Muscle of leg (tissue), 16 donors: ENCODE measurements at places on chromosomes 11 and 22. TPM values are rescaled to one million over a fixed set of nuclear protein-coding genes. Genes with fewer than 3 reads are reported as not detected.

MS4A7 gene
- polyA plus RNA-seq, result 5.2 TPM

DNA sequence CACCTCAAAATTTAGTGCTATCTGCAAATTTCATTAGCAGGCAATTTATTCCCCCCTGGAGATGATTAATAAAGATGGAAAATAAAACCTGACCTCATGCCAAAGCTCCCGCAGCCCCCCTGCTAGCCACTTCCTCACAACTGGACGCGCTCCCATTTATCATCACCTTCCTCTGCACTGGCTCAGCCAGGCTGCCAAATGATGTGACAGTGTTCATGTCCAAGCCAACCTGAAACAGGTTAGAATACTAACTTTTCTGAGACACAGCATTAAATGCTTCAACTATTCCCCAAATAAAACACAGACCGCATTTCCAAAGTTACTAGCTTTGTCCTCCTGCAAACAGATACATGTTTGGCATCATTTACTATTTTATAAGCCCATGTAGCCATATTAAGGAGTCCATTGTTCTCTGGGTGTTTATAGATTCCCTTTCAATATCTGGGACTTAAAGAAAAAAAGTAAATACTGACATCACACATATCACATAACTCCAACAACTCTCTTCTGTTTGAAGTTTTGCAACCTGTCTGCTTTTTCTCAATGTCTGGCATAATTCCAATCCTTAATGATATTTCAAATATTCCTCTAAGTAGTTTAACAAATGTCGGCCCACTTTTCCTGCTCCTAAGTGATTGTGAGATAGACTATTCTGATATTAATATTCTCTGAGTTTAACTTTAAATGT is 829.7 kb upstream of the FAT3 start:
- DNase-seq, result peak; percentile 75

MPEG1 gene
- 11.8 TPM for polyA plus RNA-seq

AIFM3 gene
- polyA plus RNA-seq, result 0.14 TPM

- no peak for DNase-seq
Observed at GRCh38 chr11:103484545-103484944, 375.3 kb downstream of the DYNC2H1 start.

FAM181B gene
- polyA plus RNA-seq, result 0.16 TPM

EIF3L gene
- polyA plus RNA-seq, result 1,218 TPM

KRTAP5-7 gene
- polyA plus RNA-seq, result not detected

- no peak for DNase-seq
Observed at GRCh38 chr11:109121173-109121932, 300.6 kb upstream of the C11orf87 start.

DNA sequence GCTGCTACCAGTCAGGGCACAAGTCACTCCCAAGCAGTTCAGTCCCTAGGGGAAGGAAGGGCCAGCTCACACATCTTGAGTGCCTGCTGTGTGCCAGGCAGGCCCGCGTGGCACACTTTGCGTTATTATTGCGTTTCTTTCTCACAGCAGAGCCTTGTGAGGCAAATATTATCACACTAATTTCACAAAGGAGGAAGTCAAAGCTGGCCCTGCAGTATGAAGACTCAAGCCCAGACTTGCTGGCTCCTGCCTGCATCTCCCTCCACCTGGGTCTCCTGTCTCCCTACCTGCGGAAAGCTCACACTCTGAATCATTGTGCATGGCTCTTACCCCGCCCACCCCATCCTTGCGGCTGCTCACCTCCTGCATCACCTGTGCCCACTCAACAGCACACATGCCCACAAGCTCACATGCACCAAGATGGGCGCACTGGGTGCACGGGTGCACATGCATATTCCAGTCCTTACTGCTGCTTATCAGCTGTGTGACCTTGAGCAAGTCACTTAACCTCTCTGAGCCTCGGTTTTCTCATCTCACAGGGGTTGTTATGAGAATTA is 31.7 kb upstream of the P2RY2 start:
- no peak for DNase-seq

DNA sequence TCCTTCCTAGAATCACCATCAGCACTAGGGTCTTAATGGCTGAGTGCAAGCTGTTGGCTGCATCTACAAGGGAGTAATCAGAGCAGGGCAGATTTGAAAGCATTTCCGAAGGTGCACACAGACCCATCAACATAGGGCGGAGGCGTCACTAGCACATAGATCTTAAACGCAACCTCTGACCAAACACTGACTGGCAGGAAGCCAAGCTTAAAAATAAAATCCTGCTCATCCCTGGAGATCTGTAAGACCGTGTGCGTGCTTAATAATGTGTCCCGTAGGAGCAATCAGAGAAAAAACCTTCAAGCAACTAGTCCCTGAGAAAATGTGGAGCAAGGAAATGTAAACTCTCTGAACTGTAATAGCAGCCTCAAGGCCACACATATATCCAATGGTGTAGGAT is 470.5 kb downstream of the ETS1 start:
- peak; percentile 41 for DNase-seq

MUC5B gene
- not detected for polyA plus RNA-seq

GRCh38 chr22:49573109-49573765 is 254.4 kb downstream of the BRD1 start:
- DNase-seq, result no peak

GRCh38 chr22:22815397-22816170 is 72.0 kb upstream of the IGLL5 start:
- DNase-seq, result peak; percentile 16

DNA sequence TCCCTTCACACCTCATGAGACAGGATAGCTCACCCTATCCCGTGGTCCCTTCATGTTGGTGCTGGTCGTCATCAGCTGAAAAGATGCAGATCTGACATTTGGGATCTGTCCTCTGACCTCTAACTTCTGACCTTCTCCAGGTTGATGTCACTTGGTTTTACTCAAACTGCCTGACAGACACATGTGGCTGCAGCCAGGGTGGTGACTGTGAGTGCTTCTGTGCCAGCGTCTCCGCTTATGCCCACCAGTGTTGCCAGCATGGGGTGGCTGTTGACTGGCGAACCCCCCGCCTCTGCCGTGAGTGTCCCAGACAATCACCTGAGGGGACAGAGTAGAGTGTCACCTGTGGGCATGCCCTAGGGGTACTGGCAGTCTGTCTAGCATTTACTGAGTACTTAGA is 49.7 kb downstream of the OTOG start:
- DNase-seq, result no peak

- DNase-seq, result no peak
Observed at GRCh38 chr11:47971501-47971900, 8.9 kb upstream of the PTPRJ start.

GRCh38 chr11:22922672-22923071 is 62.4 kb upstream of the CCDC179 start:
- DNase-seq, result no peak

DNA sequence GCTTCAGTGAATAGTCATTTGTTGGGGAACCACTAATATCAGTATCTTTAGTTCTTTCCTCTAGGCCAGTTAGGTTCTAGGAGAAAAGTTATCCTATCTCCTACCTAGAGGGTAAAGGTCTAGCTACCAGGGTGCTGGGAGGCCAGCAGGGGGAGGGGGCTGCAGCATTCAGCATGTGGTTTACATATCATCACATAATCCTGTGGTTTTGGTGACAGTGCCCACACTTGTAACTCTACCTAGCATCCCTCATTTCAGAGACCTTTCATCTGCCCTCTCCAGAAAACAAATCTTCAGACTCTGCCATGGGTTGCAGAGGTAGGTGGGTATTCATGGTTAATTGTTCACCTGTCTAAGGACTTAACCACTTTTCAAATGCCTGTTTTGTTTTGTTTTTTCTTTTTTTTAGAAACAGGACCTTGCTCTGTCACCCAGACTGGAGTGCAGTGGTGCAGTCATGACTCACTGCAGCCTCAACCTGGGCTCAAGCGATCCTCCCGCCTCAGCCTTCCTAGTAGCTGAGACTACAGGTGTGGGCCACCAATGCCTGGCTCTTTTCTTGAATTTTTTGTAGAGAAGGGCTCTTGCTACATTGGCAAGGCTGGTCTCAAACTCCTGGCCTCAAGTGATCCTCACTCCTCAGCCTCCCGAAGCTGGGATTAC is 146.8 kb downstream of the ENTHD1 start:
- DNase-seq, result no peak

DNA sequence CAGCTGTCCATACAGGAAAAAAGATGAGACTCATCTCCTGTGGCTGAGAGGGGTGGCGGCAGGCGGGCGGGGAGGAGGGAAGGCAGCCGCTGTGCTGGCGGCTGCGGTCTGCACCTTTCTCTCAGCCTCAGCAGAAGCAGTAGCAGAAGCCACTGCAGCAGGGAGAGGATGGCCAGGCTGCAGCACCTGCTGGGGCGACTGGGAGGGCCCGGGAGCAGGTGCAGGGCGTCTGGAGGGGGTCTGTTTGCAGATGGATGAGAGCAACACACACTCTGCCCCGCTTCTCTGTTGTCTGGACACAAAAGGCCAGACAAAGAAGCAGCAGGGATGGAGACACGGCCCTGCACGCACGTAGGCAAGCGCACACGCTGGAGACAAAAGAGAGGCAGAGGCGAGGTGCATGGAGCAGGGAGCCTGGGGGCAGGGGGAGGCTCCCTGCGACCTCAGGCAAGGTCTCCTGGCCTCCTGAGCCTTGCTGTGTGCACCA is 9.3 kb upstream of the MIAT start:
- no peak for DNase-seq

- no peak for DNase-seq
Observed at GRCh38 chr11:130825561-130825960, 90.7 kb downstream of the SNX19 start.

ATG16L2 gene
- 11.7 TPM for polyA plus RNA-seq

GRCh38 chr11:65651589-65652510 is 10.9 kb downstream of the RELA start:
- peak; percentile 79 for DNase-seq

GRCh38 chr11:45930031-45930794 is 7.8 kb downstream of the LARGE2 start:
- no peak for DNase-seq

DNA sequence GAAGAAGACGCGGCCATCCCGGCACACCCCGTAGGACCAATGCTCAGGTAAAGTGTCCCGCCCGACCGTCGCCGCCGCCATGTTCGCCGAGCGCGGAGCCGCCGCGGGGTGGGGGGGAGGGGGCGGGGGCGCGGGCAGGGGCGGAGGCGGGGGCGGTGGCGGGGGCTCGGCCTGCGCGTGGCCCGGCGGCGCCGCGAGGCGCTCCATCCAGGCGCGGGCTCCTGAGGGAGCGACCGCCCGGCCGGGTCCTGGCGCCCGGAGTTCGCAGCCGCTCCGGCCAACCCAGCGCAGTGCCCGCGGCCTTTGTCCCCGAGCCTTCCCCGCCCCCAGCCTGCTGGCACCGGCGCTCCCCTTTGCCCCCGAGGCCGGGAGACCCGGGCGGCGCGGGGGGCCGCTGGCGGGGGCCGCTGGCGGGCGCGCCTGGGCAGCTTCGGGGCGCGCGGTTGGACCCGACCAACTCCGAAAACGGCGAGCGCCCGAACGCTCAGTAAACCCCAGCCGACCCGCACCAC is at the start of gene PLEKHA7:
PLEKHA7 (minus strand) TSS at position 94 of the 512 bp plus-strand sequence; CDS start at position 81, 13 bp downstream.
- peak; percentile 10 for DNase-seq

MMP7 gene
- not detected for polyA plus RNA-seq

GRCh38 chr11:131908316-131908715 is 537.9 kb downstream of the NTM start:
- no peak for DNase-seq

DNA sequence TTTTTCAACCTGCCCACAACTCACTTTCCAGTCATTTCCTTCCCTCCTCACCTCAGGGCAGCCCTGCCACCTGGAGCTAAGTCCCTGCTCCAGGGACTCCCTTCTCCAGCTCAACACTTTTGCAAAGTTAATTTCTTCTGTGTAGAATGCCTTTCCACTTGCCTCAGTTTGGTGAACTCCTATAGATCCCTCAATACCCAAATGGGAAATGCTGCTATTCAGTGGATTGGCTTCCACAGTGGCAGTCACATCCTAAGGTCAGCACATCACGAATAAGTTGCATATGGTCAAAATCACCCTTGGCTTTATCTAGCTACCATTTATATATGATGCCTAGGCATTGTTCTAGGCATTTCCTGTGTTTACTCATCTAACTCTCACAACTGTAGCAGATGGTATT is 23.6 kb downstream of the GDPD5 start:
- no peak for DNase-seq

PGA4 gene
- 2.2 TPM for polyA plus RNA-seq

DNA sequence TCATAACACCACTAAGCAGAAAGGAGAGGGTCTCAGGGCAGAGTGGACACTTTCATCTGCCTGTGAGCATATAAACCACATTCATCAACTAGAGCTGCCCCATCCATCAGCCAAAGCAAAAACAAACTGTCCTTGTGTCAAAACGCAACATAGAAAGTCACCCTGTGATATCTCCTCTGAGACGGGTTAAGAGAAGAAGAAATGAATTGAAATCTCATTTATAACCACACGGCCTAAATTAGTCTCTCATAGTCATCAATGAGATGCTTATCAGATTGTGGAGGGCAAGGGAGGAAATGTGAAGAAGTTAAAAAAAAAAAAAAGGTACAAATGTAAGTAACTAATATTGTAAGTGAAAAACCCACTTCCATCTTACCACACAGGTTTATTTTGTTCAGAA is 75.7 kb downstream of the SIK3 start:
- no peak for DNase-seq

DNA sequence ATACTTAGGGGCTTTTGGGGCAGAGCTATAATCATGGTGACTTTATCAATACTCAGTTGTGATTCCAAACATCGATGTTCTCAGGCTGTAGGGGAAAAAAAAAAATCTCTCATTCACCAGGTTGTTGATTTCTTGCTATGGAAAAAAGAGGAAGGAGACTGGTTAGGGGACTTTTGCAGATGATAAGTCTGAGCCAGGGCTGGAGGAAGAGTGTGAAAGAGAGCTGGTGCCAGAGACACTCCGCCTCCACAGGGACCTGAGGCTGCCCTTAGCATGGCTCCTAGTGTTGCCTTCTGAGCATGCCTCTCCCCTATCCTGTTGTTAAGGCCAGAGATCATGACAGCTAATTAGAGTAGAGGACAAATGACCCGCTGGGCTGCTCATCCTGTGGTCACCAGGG is 16.9 kb downstream of the UPB1 start:
- no peak for DNase-seq

- no peak for DNase-seq
Observed at GRCh38 chr22:25759825-25760231, 17.8 kb downstream of the MYO18B start.

GRCh38 chr11:64269540-64270220 is 14.8 kb downstream of the BAD start:
- DNase-seq, result peak; percentile 100

DNA sequence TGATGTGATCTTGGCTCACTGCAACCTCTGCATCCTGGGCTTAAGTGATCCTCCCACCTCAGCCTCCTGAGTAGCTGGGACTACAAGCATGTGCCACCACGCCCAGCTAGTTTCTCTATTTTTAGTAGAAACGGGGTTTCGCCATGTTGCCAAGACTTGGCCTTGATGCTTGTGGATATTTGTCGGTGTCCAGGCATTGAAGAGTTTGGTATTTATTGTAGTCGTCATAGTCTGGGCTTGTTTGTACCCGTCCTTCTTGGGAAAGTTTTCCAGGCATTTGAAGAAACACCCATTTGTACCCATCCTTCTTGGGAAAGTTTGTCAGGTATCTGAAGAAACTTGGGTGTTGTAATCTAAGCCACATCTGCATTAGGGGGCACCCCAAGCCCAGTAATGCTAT is 28.7 kb downstream of the FCHSD2 start:
- no peak for DNase-seq

CYP2D6 gene
- polyA plus RNA-seq, result 3.4 TPM

RTN3 gene
- polyA plus RNA-seq, result 52.2 TPM

ZFTA gene
- 29.3 TPM for polyA plus RNA-seq

- peak; percentile 51 for DNase-seq
Observed at GRCh38 chr22:36365020-36365411, 22.8 kb downstream of the MYH9 start.

GRCh38 chr11:100066399-100066798 is 620.7 kb upstream of the ARHGAP42 start:
- DNase-seq, result peak; percentile 29

- DNase-seq, result no peak
Observed at GRCh38 chr11:44268614-44269080, 41.3 kb downstream of the ALX4 start.
